ENCODE measurements at places on chromosomes 1 and 21.

GRCh38 chr1:116572099-116572498, 1.3 kb upstream of the CD58 start:
- no peak for DNase-seq

- DNase-seq = no peak
Observed at GRCh38 chr1:103171041-103171590, 62.8 kb upstream of the COL11A1 start.

DNA sequence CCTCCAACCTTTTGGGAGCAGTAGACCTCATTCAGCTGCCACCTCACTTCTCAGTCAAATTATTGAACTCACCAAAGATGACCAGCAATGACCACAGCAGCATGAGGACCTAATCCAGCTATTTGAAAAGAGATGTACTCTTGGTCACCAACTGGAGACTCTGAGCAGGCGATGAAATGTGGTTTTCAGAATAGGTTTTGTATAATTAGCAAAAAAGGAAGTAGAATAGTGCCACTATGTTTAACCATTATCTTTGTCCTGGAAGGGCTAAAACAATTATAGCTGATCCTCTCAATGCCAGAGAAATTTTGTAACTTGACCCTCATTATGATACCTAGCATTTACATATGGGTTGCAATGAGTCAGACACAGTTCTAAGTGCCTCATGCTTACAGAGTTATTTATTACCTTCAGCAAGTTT, at the start of gene FCRL2:
Gene FCRL2 (minus strand): TSS at position 162 of the 421 bp plus-strand sequence. CDS start 59 bp downstream, at position 103.
- no peak for DNase-seq

DNA sequence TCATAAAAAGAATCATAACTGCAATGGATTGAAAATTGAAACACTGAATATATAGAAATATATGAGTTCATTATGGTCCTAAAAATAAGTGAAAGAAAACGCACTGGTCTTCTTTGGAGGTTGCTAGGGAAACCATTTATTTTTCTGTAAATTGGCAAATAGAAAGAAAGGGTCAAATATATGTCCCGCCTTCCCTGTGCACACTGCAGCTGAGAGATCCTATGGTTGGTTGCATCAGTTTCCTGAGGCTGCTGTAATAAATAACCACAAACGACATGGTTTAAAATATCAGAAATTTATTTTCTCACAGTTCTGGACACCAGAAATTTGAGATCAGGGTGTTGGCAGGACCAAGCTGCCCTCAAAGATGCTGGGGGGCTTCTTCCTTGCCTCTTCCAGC, 35.0 kb downstream of the CA6 start:
- DNase-seq = no peak

DNA sequence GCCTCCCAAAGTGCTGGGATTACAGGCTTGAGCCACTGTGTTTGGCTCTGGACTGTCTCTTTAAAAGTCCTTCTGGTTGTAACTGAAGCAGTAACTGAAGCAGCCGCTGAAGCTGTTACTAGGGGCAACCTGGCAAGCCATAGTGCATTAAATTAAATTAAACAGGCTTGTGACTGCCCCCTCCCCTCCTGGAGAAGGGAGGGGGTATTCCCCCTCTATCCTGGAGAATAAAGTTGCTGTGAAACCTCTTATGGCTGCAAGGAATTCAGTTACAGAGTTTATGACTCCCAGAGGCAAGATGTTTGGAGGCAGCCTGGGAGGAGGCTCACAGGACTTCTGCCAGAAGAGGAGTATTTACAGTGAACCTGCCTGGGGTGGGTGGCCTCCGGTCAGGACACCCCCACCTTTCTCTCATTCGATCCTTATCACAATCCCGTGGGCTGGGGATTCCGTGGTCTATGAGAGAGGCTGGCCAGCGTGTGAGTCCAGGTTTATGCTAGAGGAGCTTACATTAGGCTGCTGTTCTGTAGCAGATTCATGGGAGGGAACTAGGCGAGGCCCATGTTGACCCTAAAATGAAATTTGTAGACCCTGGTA, 8.3 kb downstream of the TTC22 start:
- no peak for DNase-seq

DNA sequence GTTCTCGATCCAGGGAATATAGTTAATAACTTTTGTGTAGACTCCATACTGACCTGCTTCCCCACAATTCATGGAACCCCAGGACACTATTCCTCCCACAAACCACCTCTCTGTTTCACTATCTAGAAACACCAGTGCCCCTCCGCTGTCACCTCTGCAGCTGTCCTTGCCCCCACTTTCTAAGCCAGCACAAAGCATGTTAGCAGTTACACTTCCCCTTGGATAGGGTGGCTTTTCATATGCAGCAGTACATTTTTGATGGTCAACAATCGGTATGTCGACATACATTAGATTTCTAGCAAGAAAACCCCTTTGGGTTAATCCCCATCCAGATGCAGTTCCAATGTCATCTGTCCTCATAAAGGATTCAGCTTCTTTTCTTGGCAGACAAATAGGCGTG, 14.4 kb downstream of the TARDBP start:
- DNase-seq = no peak

DNA sequence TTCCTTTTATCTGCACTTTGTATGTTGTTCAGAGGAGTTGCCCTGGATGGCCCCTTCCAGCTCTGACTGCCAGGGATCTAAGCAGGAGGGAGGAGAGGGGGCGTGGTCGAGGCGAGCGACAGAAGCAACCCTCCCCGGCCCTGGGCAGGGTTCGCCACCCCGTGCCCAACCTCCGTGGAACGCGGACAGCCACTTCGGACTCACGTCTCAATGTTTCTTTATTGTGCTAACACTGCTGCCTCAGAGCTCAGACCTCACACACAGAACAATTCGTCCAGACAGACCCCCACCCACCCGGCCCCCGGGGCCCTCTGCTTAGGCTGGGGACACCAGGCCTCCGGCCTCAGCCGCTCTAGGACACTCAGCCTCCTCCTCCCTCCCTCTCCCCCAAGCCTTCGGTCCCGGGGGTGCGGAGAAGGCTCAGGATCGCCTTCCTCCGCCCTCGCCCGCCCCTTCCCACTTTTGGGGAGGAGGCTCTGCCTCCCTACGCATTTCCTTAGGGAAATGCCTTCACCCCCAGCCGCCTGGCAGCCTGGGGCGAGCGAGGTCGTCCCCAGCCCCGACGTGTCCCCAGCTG, 8.3 kb downstream of the VSIG8 start:
- DNase-seq = peak; percentile 40

DNA sequence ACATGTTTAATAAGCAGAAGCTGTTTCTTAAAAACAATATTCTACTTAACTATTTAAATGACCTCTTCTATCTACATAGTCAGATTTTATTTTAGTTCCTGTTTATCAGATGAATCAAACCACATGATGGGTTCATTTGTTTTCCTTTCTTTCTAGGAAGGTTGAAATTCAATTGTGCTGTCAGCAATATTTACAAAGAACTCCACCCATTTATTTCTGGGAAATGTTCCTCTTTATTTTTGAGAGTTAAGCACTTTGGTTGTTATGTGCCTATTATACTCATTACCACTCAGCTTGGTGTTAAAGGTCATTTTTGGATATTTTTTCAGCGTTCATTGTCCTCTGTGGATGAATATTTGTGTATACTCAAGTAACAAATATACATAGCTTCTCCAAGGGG, 84.9 kb downstream of the C4BPA start:
- no peak for DNase-seq

DNA sequence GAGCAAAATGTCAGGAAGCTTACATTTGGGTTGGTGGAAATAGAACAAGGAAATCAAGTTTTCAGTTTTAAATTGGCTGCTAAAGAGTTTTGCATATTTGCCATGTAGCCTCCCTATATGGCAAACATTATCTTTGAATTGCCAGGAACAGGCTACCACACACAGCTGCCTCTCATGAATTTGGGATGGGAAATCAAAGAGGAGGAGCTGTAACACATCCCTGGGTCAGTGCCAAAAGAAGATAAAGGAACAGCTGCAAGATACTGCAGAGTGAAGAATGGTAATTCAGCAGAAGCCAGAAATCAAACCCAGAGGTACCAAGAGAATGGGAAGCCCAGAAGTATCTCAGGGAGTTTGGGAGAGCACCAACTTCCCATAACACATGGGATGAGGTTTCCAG, 18.6 kb upstream of the RASAL2 start:
- no peak for DNase-seq

DNA sequence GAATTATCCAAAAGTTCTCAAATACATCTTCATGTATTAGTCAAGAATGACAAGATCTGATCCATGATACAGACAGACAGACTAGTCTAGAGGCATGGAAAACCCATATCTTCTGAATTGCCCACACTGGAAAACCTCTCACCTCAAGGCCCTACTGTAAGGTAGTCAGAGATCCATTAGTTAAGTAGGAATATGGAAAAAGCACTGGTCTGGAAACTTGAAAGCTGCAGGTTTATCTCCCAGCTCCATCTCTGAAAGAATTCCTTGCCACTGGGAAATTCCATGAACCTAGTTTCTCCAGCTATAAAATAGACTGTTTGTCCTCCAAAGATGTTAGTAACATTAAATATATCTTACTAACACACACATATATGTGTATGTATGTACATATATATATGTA, 169.2 kb downstream of the AKT3 start:
- no peak for DNase-seq

DNA sequence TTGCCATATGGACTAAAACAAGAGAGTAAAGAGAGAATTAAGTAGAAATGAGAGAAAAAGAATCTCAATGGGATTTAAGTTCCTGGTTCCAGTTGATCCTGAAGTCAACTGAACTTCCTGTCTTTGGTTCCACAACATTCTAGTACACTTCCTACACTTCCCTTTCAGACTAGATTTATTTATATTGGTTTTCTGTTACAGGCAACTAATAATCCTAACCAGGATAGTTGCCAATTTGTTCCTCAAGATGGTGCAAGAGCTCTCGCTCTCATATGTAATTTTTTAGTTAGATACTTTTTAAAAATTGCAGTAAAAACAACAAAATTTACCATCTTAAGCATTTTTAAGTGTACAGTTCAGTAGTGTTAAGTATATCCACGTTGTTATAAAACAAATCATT, 28.8 kb upstream of the TRIM45 start:
- DNase-seq = no peak

- DNase-seq = no peak
Observed at GRCh38 chr1:214425716-214426425, 125.5 kb downstream of the PTPN14 start.

GRCh38 chr1:154863315-154864174, 6.5 kb downstream of the KCNN3 start:
- peak; percentile 52 for DNase-seq

GRCh38 chr1:21762022-21762404, 20.9 kb downstream of the USP48 start:
- no peak for DNase-seq

DNA sequence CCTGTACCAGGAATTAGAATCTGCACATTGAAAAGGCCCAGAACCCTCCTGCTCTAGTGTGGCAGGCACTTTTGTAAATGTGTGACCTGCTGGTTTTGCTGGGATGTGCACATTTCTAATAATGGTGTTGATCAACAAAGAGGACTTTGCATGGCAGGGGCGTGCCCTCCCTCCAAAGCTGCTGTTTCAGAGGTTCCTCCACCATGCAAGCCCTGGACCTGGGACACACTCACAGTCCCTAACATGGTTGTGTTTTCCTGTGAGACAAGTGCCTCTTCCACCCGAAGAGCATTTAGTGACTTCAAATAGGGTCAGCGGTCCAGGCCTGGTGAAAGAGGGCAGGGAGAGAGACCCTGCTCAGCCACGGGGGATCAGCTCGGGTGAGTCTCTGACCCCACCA, 28.1 kb downstream of the TENT5C start:
- no peak for DNase-seq

DNA sequence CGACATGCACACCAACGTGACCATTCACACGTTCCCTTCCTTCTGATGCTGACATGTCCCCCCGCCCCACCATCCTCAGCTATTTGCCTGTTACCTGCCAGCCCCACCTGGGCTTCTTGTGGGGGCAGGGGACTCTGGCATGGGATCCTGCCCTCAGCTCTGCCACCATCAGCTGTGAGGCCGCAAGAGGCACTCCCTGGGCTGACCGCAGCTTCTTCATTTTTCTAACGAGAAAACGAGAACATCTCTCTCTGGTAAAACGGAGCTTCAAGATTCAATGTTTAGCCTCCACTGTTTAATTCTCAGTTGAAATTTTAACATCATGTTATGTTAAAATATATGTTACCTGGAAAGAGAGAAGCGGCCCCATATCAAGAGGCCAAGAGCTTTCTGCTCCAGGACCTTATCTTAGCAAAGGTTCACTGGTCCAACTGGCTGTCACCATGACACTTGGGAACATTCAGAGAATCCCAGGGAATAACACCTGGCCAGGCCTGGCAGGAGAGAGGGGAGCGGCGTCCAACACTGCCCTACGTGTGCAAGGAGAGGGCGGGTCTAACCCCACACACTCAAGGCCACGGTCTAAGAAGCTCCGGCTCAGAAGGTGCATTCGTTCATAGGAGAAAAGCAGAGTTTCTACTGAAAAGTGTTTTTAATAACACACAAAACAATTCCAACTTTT, 51.3 kb downstream of the HLCS start:
- no peak for DNase-seq

DNA sequence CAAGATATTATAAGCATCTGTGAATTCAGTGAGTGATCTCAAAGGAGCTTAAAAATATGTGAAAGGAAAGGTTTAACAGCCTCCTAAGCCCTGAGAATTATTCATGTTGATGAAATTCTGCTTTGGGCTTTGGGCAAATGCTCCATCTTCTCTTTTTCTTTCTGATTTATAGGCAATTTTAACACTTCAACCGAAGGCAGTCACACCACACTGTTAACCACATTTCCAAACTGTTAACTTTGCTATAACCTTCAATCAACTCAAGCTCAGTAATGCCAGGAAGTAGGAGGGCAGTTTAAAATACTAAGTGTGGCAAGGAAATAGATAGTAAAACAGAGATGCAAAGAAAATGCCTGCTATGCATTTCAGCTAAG, 54.4 kb upstream of the NEK7 start:
- no peak for DNase-seq

GRCh38 chr1:31505911-31506497, 70.3 kb upstream of the TINAGL1 start:
- DNase-seq = no peak

DNA sequence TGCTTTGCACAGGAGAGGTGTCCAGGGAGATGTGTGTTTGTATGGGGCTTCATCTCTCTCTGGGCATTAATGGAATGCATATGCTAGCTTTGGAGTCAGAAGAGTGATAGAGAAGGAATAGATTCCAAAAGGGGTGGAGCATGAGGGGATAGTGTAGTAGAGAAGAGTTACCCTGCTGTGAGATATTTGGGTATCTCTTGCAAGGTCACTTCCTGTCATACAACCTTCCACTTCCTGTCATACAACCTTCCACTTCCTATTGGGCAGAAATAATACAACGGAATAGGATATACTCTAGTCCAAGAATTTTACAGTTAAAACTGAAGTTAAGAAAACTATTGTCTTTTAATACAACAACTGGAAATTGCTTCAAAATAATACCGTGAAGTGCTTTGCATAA, 351.8 kb upstream of the FMN2 start:
- DNase-seq = no peak

Measured in CD8-positive, alpha-beta T cell (primary cell).